ENCODE measurements at places on chromosomes 2 and 18. TPM values are rescaled to one million over a fixed set of nuclear protein-coding genes. Genes with fewer than 3 reads are reported as not detected.

GRCh38 chr2:183219888-183220287 lies 95.6 kb downstream of the NUP35 start:
- no peaks in the 10 kb centered on the region for H3K27me3 ChIP-seq
- no peak for DNase-seq
- H3K4me3 ChIP-seq = no peak overlapping the region

DNA sequence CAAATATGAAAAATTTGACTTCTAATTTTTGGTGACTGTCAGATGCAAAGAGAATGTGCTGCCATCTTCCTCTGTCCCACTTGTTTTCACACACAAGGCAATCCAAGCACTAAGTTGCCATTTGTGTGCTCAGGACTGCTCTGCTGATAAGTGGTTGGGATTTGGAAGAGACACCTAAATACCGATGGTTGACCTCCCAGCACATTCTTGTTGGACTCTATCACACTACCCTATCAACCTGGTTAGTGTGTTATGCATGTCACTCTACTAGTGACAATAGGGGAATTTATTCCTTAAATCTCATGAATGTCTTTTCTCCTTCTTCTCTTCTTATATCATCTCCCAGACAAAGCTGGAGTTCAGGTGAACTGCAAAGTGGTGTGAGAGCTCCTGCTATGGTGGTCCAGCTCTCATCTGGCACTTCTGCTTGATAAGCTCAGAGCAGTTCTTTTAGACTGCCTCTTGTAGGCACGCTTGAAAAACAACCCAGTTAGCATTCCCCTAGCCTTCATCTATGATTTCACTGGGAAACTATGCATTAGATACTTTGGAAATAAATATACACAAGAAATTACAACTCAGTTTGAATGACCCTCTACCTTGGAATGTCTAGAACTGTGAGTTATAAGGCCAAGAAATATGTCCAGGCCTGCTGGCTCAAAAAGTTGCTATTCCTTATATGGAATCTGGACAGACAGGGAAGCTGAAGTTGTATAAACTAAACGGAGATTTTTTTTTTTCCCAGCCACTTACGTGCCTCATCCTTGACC lies 404.8 kb downstream of the MEIS1 start:
- no peak for DNase-seq
- H3K4me1 ChIP-seq = no peaks in the 10 kb centered on the region
- H3K27me3 ChIP-seq = no peaks in the 10 kb centered on the region
- no peaks in the 10 kb centered on the region for H3K36me3 ChIP-seq
- H3K4me3 ChIP-seq = no peak overlapping the region

DNA sequence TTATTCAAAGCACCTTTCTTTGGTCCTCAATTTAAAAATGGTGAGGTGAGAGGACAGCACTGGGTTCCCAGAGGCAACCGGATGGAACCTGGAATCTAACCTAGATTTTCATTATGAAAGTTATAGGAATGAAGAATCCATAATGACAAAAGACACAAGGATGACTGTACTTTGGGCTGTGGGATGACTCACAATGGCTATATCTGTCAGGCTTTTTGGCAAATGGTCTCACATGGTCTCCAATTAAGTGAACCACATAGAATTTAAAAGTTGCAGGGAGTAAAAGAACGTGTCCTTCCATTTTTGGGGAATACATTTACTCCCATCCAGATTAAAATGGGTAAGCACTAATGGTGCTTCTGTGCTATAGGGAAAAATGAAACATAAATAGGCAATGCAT lies 31.8 kb upstream of the LYPD1 start:
- no peak overlapping the region for H3K4me3 ChIP-seq
- no peaks in the 10 kb centered on the region for H3K36me3 ChIP-seq
- H3K27me3 ChIP-seq = no peaks in the 10 kb centered on the region
- H3K27ac ChIP-seq = no peak overlapping the region
- DNase-seq = no peak

ACOXL gene
- 14.7 TPM for total RNA-seq

- H3K4me3 ChIP-seq = no peak overlapping the region
- H3K4me1 ChIP-seq = no peaks in the 10 kb centered on the region
- no peak overlapping the region for H3K27ac ChIP-seq
- DNase-seq = no peak
- H3K36me3 ChIP-seq = no peaks in the 10 kb centered on the region
- no peaks in the 10 kb centered on the region for H3K27me3 ChIP-seq
These were observed 37.6 kb upstream of the RIOK3 start for GRCh38 chr18:23415515-23415914.

TNFAIP6 gene
- total RNA-seq = 3.2 TPM

DNA sequence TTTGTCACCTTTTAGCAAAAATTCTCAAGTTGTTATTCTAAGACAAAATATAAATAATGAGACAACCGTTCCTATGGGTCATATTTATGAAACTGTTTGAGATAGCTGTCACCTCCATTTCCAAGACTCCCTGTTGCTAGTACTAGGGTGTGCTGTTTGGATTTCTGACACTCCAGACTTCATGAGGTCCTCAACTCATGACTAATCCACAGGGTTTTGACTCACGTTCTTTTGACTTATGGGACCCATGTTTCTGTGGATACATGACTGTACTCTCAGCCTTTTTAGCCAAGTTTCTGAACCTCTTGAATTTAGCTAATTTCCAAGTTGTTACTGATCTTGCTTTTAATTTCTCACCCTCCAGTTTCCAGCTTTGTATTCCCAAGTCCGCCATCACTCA lies 178.7 kb upstream of the FAM98A start:
- H3K27ac ChIP-seq = no peak overlapping the region
- H3K36me3 ChIP-seq = no peaks in the 10 kb centered on the region
- DNase-seq = no peak
- no peaks in the 10 kb centered on the region for H3K27me3 ChIP-seq
- H3K4me1 ChIP-seq = no peaks in the 10 kb centered on the region
- H3K4me3 ChIP-seq = no peak overlapping the region

GRCh38 chr18:13175266-13175665 lies 43.3 kb upstream of the LDLRAD4 start:
- H3K27me3 ChIP-seq = no peaks in the 10 kb centered on the region
- H3K4me1 ChIP-seq = no peaks in the 10 kb centered on the region
- no peak for DNase-seq
- H3K27ac ChIP-seq = no peak overlapping the region
- H3K36me3 ChIP-seq = no peaks in the 10 kb centered on the region

DNA sequence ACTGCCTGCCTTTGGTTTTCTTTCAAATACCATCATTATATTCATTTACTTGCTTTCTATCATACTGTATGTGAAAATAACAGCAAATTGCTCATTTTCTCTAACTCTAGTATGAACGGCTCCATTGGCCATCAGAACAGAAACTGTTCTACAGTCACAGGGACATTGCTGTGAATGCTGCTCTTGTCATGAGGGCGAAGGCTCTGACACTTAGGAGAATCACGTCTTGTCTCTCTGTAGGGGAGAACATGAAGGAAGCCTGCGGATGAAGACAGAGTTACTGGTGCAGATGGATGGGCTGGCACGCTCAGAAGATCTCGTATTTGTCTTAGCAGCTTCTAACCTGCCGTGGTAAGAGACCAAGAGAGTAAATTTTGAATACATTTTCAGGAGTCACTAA lies 41.7 kb upstream of the ELOA2 start:
- H3K27me3 ChIP-seq = no peaks in the 10 kb centered on the region
- no peak overlapping the region for H3K4me3 ChIP-seq
- no peaks in the 10 kb centered on the region for H3K36me3 ChIP-seq
- DNase-seq = no peak
- H3K4me1 ChIP-seq = peaks cover 12% of the 10 kb centered on the region

PTH2R gene
- 0.19 TPM for total RNA-seq

DNA sequence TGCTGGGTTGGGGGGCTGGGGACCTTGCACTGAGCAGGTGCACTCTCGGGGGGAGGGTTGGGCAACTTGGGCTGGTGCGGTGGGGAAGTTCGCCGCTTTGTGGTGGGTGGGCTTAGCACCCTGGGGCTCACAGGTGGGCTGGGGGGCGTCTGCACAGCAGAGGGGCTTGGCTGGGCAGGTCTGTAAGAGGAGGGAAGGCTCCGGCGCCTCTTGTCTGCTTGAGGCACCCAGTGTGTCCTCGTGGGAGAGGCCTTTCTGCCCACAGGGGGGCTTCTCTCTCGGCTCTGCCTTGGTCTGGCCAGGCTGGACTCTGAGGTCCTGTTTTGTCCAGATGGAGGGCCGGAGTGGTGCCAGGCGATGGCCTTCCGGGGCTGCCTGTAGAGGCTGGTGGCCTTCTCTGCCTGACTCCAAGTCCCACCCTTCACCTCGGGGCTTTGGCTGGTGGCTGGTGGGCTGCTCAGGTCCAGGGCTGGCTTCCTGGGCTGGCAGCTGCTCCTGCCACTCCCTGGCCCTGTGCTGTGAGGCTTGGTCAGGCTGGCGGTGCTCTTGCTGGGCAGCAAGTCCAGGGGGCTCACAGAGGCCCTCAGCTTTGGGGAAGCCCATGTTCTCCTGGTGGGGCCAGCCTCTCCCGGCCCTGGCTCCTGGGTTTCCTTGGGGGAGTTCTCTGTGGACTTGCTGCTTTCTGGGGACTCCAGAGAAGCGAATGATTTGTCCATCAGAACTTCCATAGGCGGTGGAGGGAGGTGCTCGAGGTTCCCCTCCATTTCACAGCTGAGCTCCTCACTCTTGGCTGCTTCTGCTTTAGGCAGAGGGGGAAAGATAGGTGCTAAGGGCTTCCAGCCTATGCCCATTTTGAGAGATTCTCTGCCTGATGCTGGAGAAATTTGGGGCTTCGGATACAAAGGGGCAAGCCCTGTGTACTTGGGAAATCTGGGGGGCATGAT lies 3.0 kb downstream of the PCARE start:
- no peak overlapping the region for H3K4me3 ChIP-seq
- DNase-seq = no peak
- no peaks in the 10 kb centered on the region for H3K36me3 ChIP-seq
- H3K27ac ChIP-seq = no peak overlapping the region

MYOM1 gene
- 0.38 TPM for total RNA-seq

- H3K4me1 ChIP-seq = no peaks in the 10 kb centered on the region
- no peak overlapping the region for H3K27ac ChIP-seq
- no peaks in the 10 kb centered on the region for H3K27me3 ChIP-seq
These were observed 55.0 kb upstream of the MCFD2 start for GRCh38 chr2:46970334-46971288.

DNA sequence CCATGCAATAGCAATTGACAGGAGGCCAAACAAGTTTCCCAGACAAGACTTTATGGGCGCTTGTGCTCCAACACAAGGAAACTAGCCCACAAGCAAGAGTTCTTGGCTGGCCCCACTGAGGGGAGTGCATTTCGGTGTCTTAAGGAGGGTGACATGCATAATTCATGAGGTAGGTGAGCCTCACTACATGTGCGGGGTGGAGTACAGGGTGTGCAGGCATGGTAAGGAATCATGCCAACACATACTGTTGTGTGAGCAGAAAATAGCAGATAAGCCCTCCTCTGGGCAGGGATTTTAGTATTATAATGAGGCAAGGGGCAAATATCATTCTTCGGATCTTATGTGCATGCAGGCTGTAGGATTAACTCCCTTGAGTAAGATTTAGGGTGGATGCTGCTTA lies 78.7 kb upstream of the SLC1A4 start:
- H3K27ac ChIP-seq = no peak overlapping the region
- no peaks in the 10 kb centered on the region for H3K27me3 ChIP-seq
- no peaks in the 10 kb centered on the region for H3K36me3 ChIP-seq
- DNase-seq = no peak

GRCh38 chr18:73286584-73286983 lies 418.8 kb upstream of the NETO1 start:
- DNase-seq = no peak
- no peaks in the 10 kb centered on the region for H3K36me3 ChIP-seq
- no peaks in the 10 kb centered on the region for H3K4me1 ChIP-seq
- no peaks in the 10 kb centered on the region for H3K27me3 ChIP-seq
- no peak overlapping the region for H3K4me3 ChIP-seq

DNA sequence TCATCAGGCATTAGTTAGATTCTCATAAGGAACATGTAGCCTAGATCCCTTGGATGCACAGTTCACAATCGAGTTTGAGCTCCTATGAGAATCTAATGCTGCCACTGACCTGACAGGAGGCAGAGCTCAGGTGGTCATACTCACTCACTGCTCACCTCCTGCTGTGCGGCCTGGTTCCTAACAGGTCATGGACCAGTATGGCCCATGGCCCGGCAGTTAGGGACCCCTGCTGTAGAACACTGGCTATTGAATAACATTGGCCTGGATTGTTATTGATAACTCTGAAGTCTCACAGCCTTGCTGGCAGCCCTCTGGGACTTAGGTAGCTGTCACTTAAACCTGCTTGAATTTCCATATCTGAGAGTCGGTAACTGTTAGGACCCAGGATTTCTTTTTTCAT lies 114.5 kb upstream of the ALPP start:
- no peaks in the 10 kb centered on the region for H3K27me3 ChIP-seq
- no peak overlapping the region for H3K27ac ChIP-seq
- H3K36me3 ChIP-seq = no peaks in the 10 kb centered on the region

DNA sequence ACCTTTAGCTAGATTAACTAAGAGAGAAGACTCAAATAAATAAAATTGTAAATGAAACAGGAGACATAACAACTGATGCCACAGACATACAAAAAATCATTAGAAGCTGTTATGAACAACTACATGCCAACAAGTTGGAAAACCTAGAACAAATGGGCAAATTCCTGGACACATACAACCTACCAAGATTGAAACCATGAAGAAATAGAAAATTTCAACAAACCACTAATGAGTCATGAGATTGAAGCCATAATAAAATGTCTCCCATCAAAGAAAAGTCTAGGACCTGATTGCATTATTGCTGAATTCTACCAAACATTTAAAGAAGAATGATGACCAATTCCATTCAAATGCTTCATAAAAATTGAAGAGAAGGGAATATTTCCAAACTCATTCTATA lies 54.3 kb downstream of the ST3GAL5 start:
- H3K36me3 ChIP-seq = no peaks in the 10 kb centered on the region
- H3K4me1 ChIP-seq = no peaks in the 10 kb centered on the region
- no peaks in the 10 kb centered on the region for H3K27me3 ChIP-seq
- no peak overlapping the region for H3K4me3 ChIP-seq
- no peak for DNase-seq

DNA sequence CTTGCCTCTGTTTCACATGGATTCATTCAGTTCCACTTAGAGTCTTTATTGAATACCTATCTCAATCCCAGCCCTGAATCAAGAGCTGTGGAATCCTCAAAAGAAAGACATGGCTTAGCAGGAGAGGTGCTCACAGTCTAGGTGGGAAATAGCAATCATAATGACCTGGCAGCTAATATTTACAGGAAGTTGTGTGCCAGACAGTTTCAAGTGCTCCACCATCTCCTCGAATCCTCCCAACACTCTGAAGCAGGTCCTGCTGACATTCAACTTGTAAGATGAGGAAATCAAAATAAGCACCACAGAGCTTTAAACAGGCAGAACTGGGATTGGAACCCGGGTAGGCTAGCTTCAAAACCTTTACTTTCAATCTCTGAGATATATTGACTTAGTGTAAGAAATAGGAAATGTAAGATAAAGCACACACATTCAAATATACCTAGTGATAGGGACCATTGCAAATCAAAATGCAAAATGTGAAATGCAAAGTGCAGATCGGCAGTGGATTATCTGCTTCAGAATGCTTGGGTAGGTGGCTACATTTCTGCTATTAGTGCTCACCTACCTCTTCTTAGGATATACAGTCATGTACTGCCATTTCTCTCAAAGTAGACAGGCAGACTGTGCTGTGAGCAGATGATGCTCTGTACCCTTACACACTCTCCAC lies 182.0 kb downstream of the PRKCE start:
- DNase-seq = no peak
- no peaks in the 10 kb centered on the region for H3K4me1 ChIP-seq
- H3K27me3 ChIP-seq = no peaks in the 10 kb centered on the region
- H3K4me3 ChIP-seq = no peak overlapping the region
- no peaks in the 10 kb centered on the region for H3K36me3 ChIP-seq

GPR55 gene
- not detected for total RNA-seq

GRCh38 chr2:100954044-100954420 lies 48.1 kb upstream of the RPL31 start:
- no peak overlapping the region for H3K27ac ChIP-seq
- no peak overlapping the region for H3K4me3 ChIP-seq
- peaks cover 16% of the 10 kb centered on the region for H3K4me1 ChIP-seq
- no peaks in the 10 kb centered on the region for H3K27me3 ChIP-seq
- peak; percentile 33 for DNase-seq
- H3K36me3 ChIP-seq = no peaks in the 10 kb centered on the region

GPR45 gene
- total RNA-seq = 0.23 TPM

TM4SF20 gene
- not detected for total RNA-seq
